ENCODE measurements at places on chromosomes 5 and 9.

DNA sequence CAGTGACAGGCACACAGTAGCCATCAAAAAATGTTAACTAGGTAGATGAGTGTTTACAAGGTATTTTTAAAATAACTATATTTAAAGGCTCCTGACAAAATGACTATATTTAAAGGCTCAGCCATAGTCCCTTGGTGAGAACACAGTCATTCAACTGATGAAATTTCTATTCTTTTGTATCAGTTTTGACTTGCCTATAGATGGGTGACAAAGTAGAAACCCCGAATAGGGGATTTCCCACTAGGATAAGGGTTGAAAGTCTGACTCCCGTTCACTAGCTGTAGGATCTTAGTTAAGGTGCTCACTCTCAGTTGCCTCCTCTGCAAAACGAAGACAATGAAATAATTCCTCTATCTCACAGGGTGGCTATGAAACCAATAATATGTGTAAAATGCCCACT is 218.2 kb downstream of the TSSK1B start:
- DNase-seq: no peak

- DNase-seq: no peak
These were observed 115.8 kb upstream of the LIFR start for GRCh38 chr5:38672059-38672788.

GRCh38 chr9:101536938-101537337 is 3.3 kb downstream of the RNF20 start:
- no peak for DNase-seq

DNA sequence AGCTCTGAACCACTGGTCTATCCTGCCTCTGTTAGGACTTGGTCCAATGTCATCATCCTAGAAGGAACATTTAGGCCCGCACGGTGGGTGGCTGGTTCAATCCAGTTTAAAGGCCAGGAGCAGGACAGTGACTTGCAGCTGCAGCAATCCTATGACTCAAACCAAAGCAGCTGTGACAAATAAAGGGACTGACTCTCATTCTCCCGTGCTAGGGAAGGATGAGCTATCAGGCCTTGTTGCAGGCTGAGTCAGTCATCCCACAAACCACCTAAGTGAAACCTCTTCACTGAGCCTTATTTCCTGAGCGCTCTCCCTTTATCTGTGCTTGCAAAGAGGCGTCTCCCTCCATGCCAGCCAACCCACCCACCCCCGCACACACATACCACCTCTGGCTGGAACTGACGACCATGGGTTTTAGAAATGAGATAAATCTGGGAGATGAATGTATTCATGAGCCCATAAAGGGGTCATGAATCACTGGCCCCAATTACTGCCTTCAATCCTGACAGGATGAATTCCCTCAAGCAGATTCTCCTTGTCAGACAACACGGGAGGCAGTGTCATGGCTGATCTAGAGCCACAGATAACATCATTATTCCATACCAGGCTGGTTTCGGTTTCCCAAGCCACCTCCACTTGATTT is 93.4 kb downstream of the KCNIP1 start:
- no peak for DNase-seq

- no peak for DNase-seq
These were observed 17.6 kb downstream of the RASGRF2 start for GRCh38 chr5:80977764-80978163.

GRCh38 chr5:58064801-58065200 is 395.1 kb downstream of the PLK2 start:
- DNase-seq: no peak

- DNase-seq: no peak
These were observed 64.9 kb downstream of the ZNF618 start for GRCh38 chr9:113941056-113941455.

DNA sequence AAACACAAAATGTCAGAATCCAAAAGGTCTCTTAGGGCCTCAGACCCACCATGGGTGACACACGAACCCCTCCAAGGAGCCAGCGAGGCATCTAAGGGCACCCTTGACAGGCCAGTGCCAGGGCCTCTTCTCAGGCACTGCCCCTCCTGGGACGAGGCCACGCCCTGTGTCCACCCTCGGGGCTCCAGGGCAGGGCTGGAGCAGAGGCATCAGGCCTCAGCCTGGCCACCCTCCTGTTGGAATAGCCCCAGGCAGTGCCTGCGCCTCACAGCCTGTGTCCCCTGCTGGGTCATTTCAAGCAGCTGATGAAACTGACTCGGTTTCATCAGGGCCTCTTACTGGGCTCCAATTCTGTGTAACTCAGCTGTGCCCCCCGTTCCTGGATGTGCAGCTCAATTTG is 32.8 kb upstream of the SUSD3 start:
- DNase-seq: no peak

DNA sequence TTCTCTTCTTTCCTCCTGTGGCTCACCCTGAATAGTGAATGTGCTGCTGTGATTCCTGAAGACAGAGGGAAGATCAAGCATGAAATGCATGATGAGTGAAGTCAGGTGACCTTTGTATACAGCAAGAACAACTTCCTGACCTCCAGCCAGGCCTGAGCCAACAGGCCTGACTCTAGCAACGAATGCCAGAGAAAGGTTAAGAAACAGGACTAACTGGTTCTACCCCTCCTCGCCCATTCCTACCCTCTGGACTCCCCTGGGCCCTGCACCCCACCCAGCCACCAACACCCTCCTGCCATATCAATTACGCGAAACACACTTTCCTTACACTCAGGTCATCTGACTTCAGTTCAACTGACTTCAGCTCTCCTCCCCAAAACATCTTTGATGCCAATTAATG is 4.9 kb downstream of the SUSD1 start:
- DNase-seq: peak; percentile 26

DNA sequence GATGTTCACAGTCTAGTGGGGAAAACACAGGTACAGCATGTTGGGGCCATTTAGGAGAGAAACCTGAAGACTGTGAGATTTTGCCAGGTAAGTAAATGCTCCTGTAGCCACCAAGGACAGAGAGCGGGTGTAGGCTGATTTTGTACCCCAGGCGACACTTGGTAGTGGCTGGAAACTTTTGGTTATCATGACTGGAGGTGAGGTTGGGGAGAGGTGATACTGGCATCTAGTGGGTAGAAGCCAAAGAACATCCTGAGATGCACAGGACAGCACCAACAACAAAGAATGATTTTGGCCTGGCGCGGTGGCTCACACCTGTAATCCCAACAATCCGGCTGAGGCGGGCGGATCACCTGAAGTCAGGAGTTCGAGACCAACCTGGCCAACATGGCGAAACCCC is 38.8 kb upstream of the PWWP2A start:
- DNase-seq: no peak

DNA sequence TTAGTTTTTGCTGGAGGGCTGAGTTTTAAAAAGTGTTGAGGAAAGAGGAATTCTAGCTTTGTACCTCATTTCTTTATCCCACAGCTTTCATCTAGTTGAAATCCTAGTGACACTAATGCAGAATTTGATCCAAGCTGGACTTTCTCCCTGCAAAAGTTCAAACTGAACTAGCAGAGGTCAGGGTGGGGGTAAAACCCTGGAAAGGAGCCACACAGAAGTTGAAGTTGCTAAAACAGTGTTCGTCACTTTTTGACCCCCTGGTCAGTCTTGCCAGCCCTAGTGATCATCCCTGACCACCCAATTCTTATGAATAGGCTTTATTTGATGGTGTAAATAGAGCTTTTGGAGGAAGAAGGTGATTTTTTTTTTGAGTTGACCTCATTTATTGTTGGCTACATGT is 390.4 kb downstream of the TMEM38B start:
- no peak for DNase-seq

GRCh38 chr9:123655681-123656423 is 274.1 kb downstream of the DENND1A start:
- DNase-seq: no peak

DNA sequence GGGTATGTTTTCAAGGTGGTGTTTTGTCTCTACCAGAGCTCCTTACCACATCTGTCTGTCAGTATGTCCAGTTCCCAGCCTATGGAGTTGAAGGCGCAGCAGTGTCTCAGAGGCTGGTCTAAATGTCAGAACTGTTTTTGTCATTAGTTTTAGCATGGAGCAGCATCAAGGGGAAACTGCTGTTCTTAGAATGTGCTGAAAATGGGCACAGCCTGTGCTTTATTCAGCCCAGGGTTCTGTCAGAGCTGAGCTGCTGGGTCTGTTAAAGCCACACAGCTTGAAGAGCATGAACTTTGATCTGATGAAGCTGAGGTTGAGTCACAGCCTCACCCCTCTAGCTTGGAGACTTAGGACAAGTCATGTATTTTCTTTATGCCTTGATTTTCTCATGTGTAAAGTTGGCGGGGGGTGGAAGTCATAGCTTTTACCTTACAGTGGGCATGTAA is 71.9 kb downstream of the RALGPS1 start:
- DNase-seq: no peak

- DNase-seq: no peak
These were observed 476.8 kb downstream of the LRRC70 start for GRCh38 chr5:63055421-63055820.

GRCh38 chr5:7753181-7753580 is 97.8 kb downstream of the CFAP90 start:
- DNase-seq: no peak

DNA sequence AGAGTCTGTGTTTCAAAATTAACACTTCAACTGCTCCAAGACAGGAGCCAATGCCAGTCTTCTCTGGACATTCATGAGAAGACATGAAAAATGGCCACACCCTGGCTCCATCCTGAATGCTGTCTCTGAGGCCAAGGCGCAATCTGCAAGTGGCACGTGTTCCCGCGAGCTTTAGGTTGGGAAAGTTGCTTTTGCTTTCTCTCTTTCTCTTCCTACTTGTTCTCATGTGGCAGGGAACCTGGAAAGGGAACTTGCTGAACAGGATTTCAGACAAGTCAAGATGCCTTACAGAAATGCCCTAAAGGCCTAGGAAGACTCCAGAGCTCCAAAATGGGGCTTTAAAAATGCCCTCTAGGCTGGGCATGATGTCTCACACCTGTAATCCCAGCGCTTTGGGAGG is 91.9 kb upstream of the OTULINL start:
- no peak for DNase-seq

DNA sequence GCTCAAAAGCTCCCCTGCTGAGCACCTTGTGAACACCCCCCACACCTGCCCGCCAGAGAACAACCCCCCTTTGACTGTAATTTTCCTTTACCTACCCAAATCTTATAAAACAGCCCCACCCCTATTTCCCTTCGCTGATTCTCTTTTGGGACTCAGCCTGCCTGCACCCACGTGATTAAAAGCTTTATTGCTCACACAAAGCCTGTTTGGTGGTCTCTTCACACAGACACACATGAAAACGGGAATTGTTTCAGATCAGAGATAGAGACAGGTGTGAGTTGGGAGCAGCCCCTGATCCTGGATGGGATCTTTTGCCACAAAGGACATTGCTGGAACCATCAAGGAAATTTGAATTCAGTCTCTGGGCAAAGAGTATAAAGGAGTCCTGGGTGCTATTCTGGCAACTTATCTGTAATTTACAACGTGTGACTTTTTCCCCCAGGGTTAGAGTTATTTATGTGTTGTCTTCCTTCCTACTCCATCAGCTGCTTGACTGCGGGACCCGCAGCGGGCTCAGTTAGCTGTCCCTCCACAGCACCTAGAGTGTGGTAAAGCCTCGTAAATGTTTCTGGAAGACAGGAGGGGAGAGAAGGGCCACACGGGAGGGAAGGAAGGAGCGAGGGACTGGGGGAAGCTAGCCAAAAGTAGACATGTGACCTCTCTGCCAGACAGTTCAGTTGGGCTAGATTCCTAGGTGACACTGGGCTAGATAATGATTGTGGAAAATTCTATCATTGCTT is 437.0 kb downstream of the ZNF608 start:
- DNase-seq: no peak

GRCh38 chr5:83184534-83184933 is 107.2 kb downstream of the XRCC4 start:
- no peak for DNase-seq

- DNase-seq: no peak
These were observed 54.9 kb downstream of the SLC44A1 start for GRCh38 chr9:105299190-105299854.

- DNase-seq: peak; percentile 2
These were observed 108.8 kb upstream of the MVB12B start for GRCh38 chr9:126217797-126218196.

DNA sequence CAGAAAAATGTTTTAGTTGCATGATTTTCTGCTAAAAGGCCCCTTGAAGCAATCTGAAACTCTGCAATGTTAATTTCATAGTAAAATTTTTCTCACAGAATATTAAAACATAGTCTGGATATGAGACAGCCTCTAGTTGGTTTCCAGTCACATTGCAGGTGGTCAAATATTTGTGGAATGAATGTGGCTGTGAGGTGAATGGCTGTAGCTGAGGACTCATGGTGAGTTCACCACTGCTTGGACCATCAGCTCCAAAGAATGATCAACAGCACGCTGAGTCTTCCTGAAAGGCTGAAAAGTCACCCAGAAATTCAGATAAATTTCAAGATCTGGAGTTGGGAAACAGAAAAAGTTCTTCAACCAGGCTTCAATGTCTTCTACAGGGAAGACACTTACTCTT is 79.8 kb downstream of the MAT2B start:
- DNase-seq: no peak

DNA sequence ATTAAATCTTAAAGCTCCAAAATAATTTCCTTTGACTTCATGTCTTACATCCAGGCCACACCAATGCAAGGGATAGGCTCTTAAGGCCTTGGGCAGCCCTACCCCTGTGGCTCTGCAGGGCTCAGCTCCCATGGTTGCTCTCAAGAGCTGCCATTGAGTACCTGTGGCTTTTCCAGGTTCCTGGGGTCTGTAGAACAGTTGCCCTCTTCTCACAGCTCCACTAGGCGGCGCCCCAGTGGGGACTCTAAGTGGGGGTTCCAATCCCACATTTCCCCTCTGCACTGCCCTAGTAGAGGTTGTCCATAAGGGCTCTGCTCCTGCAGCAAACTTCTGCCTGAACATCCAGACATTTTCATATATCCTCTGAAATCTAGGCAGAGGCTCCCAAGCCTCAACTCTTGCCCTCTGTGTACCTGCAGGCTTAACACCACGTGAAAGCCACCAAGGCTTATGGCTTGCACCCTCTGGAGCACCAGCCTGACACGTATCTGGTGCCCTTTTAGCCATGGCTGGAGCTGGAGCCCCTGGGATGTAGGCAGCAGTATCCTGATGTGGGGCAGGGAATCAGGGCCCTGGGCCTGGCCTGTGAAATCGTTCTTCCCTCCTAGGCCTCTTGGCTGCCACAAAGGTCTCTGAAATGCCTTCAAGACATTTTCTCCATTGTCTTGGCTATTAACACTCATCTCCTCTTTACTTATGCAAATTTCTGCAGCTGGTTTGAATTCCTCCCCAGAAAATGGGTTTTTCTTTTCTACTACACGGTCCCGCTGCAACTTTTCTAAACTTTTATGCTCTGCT is 185.1 kb downstream of the SMARCA2 start:
- DNase-seq: no peak

DNA sequence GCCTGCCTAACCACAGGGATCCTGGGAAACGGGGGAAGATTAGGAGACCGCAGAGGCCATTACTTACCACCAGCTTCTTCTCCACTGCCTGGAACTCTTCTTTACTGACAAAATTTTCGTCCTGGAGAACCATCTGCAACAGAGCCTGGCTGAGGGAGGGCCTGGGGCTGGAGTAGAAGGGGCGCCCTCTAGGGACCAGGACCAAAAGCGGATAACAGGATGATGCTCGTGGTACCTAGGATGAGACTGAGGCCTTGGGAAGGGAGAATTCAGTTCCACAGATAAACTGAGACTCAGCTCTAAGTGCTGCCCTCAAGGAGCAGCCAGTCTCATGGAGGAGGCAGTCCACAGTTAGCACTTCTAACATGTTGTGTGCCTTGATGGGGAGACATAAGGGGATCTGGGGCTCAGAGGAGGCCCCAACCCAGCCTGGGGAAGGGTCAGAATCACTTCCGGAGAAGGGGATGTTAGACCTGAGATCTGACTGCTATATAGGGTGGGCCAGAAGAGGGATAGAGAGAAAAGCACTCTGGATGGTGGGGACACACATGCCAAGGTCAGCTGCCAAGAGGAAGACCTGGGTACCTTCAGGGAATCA is 1.2 kb downstream of the SPATA24 start:
- DNase-seq: no peak

GRCh38 chr9:117290856-117291622 is 123.8 kb downstream of the ASTN2 start:
- no peak for DNase-seq
